ENCODE measurements at places on chromosomes 16 and 17. TPM values are rescaled to one million over a fixed set of nuclear protein-coding genes. Genes with fewer than 3 reads are reported as not detected.
A peak's percentile ranks its signal among the peaks of the same experiment; 100 is the strongest.

DNA sequence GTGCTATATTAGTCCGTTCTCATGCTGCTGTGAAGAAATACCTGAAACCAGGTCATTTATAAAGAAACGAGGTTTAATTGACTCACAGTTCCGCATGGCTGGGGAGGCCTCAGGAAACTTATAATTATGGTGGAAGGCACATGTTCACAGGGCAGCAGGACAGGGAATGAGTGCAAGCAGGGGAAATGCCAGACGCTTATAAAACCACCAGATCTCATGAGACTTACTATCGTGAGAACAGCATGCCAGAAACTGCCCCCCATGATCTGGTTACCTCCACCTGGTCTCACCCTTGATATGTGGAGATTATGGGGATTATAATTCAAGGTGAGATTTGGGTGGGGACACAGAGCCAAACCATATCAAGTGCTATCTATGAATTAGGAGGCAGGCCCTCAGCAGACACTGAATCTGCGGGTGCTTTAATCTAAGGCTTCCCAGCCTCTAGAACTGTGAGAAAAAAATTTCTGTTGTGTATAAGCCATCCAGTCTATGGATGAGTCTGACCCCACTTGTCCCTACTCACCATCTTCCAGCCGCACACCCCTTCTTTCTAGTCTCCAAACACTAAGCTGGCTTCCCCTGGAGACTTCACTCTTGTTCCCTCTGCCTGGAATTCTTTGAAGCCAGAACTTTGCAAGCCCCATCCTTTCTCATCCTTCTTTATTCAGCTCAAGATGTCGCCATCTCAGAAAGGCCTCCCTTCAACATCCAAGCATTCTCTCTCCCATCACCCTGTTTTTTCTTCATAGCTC is 772 bp upstream of the NUP93 start:
- no peak for DNase-seq

GRCh38 chr16:35636480-35637230 is 2177.2 kb downstream of the TP53TG3F start:
- DNase-seq: no peak

DNA sequence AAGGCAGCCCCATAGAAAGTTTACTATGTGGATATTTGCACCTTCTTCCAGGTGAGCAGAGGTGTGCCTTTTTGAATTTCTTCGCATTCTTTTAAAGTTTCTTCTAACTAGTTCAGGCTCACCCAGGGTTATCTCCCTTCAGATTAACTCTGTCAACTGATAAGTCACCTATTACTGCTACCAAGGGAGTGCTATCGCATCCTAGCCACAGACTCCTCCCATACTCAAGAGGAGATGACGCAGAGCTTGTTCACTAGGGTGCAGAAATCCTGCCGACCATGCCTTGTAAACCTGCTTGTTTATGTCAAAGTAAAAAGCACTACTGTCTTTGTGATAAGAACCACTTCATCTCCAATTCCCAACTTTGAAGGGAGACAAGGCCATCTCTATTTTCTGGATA is 390.1 kb downstream of the RBFOX1 start:
- no peak for DNase-seq

GRCh38 chr16:47905771-47906170 is 250.0 kb downstream of the ABCC12 start:
- DNase-seq: peak; percentile 66

- DNase-seq: no peak
These were observed 37.4 kb downstream of the SHISA6 start for GRCh38 chr17:11278186-11278991.

DNA sequence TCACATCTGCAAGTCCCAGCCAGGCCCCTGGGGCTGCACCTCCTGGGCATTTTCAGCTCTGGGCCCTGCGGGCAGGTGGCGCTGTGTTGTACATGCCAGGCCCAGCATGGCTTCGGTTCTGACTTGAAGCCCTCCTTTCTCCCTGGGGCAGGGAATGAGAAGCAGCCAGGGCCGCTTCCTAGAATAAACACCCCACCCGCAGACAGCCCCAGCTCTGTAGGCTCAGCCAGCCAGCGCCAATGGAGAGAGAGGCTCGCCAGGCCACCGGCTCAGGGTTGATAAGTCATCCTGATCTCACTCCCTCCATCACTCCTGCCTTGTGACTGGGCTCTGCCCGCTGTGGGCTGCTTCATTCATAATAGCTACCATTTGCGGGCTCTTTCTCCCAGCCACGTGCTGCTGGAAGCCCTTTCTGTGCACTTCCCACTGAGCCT is 6.0 kb upstream of the GLIS2 start:
- peak; percentile 87 for DNase-seq

DNA sequence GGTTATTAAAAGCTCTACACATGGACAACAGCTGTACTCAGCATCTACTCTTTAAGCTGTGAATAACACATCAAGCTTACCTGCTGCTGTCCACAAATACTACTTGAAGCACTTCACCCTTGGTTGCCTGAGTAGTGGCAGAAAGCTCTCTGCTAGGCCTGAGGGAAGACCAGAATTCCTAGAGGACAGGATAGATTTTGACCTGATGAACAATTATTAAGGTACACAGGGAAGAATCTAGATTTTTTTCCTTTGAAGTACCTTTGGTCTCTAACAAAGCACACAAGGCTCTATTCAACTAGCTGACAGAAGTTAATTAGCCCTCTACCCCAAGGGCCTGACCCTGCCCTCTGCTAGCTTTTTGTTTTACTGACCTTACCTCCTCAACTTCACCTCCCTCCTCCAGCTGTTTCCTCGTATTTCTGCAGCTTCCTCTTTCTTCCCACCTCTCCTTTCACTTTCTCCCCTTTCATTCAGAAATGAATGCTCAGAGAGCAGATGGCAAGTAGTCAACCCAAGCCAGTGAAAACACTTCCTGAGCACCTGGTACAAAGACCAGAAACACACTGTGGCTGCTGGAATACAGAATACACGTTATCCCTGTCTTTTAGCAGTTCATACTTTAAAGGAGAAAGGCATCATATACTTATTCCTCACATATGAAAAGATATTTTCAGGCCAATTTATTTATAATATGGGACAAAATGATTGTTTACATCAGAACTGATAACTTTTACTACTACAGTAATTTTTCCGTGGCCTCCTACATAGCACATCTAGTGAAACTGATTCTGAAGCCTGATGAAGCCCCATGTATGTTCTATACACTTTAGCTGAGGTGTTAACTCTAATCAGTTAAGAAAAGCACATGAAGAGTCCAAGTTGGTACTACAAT is 5.7 kb upstream of the VEZF1 start:
- DNase-seq: no peak

- no peak for DNase-seq
These were observed 16.5 kb downstream of the ASPSCR1 start for GRCh38 chr17:81993729-81994592.

DNA sequence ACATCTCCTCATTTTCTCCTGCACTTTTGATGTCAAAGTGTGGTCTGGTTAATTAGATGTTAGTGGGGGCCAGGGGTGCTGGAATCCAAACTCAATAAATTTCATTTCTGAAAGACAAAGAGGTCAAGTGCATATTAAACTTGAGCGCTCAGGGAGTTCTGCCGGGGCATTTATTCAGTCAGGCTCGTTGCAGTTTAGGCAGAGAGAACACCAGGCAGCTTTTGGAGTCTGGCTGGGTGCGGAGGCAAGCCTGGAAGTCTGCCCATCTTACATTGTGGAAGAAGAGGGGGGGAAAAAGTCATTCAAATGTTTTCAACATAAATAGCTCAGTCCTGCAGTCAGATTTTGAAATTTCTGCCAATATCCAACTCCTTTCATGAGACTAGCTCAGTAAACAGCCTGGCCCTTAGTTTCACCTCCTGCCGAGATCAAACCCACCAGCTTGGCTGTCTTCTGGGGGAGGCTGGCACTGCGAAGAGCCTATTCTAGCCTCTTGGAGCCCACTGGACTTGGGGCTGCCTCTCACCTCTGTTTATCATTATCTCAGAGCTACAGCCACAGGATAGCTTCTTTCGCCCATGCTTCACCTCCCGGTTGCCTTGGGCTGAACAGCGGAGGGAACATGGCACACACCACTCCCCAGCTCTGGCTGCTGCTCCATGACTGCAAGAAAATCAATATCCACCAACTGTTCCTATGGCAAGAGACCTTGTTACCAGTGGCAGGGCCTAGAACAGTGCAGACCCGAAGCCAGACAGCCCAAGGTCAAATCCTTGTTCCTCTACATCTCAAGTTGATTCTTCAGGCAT is 177.4 kb upstream of the CDH5 start:
- no peak for DNase-seq

- peak; percentile 43 for DNase-seq
These were observed 28.7 kb downstream of the CDK5RAP3 start for GRCh38 chr17:47999582-47999981.

GRCh38 chr16:67356396-67356795 is 29.8 kb downstream of the LRRC36 start:
- DNase-seq: no peak

GRCh38 chr16:47568351-47568750 is 107.2 kb downstream of the PHKB start:
- DNase-seq: no peak

DNA sequence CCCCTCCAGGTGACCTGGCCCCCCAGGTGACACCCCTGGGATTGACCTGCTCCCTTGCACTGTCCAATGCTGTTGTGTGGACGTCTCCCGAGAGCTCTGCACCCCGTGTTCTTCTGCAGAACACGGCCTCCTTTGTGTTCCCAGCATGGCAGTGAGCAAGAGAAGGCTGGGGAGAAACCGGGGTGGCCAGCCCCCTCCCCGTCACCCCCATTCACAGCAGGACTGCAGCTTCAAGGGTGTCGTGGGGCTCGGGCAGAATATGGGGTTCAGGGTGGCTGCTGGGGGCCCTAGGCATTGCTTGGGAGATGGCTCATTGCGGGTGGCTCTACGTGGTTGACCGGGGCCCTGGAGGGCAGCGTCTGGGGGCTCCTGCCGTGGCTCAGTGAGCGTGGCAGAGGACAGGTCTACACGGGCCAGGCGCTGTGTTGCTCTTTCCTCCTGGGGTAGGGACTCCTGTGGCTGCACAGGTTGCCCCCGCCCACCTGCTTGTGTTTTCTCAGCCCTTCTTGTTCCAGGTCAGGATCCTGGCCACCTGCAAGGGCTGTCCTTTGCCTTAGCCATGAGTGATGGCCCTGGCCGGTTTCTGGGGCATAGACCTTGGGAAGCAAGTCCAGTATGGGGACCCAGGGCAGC is 12.5 kb downstream of the GSE1 start:
- DNase-seq: no peak

- DNase-seq: peak; percentile 60
These were observed 23.4 kb downstream of the WWOX start for GRCh38 chr16:78122774-78123315.

DNA sequence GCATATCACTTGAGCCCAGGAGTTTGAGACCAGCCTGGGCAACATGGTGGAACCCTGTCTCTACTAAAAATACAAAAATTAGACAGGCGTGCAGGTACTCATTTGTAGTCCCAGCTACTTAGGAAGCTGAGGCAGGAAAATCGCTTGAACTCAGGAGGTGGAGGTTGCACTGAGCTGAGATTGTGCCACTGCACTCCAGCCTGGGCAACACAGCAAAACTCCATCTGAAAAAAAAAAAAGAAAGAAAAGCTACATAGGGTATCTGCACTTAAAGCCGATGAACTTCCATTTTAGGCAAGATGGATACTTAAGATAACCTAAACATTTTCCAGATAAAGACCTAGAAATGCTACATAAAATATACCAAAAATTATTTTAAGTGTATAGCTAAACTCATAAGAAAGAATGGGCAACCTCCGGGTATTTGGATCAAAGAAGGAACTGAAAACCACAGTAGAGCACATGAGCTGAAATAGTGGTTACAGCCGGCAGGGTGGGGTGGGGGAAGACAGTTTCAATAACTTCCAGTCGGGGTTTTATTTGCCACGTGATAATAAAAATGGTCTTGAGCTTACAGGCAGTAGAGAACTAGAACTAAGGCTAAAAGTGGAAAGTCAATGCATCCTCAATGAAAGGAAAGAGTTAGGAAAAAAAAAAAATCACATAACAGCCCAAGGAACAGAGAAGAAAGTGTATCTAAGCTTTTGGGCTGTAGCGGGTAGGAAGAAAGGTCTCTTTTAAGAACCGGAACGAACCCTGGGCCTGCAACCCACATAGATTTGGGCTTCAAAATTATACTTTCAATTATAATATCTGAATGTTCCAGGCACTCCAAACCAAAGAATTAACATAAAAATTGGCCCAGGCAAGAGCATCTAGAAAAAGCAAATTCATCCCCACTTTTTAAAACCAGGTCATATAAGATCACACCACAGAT is 53.1 kb downstream of the CFDP1 start:
- DNase-seq: no peak

GRCh38 chr16:83728492-83728891 is 79.3 kb upstream of the HSBP1 start:
- no peak for DNase-seq

DNA sequence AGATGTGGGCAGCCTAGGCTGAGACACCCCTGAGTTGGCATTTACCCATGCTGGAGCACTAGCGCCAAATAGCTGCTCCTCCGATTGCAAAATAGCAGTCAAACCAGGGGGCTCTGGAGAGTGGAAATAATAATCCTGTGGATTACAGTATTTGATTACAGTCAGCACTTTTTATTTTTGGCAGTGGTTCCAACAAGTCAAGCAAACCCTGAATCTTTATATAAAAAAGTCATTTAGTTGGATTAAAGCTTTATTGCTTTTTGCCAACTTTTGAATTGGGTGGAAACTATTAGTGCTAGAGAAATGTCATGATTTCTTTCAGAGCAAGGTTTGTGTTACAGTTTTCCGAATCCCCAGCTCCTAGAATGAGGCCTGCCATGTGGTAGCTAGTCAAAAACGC is 99.3 kb upstream of the FAM20A start:
- no peak for DNase-seq

- DNase-seq: no peak
These were observed 35.2 kb downstream of the TSC2 start for GRCh38 chr16:2082983-2083364.

- DNase-seq: no peak
These were observed 3.5 kb upstream of the RNF43 start for GRCh38 chr17:58420827-58421226.

GRCh38 chr16:72827866-72828265 is 220.1 kb downstream of the ZFHX3 start:
- DNase-seq: no peak

DNA sequence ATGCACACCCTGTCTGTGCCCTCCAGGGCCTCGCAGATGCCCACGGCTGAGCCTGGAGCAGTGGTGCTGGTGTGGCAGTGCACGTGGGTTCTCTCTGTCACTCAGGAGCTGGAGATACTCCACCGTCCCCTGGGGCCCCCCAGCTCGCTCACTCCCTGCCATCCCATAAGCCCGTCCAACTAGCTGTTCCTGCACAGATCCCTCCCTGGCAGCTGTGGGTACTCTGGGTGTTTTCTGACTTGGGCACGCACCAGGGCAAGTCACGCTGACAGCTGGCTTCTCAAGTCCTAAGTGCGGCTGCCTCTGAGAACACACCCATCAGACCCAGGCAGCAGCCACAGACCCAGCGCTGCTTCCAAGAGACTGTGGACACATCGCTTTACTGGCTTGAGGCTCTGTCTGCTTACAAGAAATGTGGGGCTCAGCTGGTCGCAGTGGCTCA is 25.4 kb upstream of the ITGB4 start:
- no peak for DNase-seq

The UTS2R gene
- not detected for total RNA-seq

The RNF227 gene
- 2.8 TPM for total RNA-seq

The C1QTNF1 gene
- 8.0 TPM for total RNA-seq

The GPRC5C gene
- total RNA-seq: not detected

The SPAG5 gene
- total RNA-seq: 29.2 TPM

The SULT1A4 gene
- total RNA-seq: 0.70 TPM
